ENCODE measurements at places on chromosomes 1 and 21.

- no peak for DNase-seq
Observed at GRCh38 chr21:45584786-45585185, 42.5 kb upstream of the SLC19A1 start.

GRCh38 chr1:244383278-244383884 is 68.3 kb downstream of the ADSS2 start:
- no peak for DNase-seq

- DNase-seq = no peak
Observed at GRCh38 chr21:36171741-36172331, 15.2 kb downstream of the DOP1B start.

DNA sequence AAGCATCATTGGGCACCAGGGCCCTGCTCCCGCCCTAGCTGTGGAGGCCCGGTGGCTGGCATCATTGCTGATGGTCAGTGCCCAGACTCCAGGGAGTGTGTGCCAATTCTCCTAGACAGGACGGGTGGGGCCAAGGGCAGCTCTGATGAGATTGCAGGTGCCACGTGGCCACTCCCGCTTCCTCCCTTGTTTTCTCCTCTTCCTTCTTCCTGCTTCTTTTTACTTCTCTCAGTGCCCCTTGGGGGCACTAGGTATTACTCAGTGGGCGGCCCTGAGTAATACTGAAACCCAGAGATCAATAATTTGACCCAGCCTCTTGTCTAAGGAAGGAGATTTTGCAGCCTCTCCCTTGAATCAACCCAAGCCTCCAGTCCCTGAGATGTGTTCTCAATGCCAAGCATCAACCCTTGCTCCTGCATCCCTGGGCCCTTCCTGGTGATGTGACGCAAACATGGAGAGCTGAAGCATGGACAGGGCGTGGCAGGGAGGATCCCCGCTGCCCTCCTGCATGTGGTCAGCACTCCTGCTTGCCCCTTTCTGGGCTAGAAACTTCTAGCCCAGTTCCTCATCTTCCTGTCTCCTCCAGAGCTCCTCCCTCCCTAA is 32.4 kb downstream of the CDK18 start:
- DNase-seq = no peak

GRCh38 chr1:162564762-162565218 is 3.3 kb downstream of the UAP1 start:
- DNase-seq = no peak

- DNase-seq = no peak
Observed at GRCh38 chr1:208731981-208732821, 488.0 kb upstream of the PLXNA2 start.

DNA sequence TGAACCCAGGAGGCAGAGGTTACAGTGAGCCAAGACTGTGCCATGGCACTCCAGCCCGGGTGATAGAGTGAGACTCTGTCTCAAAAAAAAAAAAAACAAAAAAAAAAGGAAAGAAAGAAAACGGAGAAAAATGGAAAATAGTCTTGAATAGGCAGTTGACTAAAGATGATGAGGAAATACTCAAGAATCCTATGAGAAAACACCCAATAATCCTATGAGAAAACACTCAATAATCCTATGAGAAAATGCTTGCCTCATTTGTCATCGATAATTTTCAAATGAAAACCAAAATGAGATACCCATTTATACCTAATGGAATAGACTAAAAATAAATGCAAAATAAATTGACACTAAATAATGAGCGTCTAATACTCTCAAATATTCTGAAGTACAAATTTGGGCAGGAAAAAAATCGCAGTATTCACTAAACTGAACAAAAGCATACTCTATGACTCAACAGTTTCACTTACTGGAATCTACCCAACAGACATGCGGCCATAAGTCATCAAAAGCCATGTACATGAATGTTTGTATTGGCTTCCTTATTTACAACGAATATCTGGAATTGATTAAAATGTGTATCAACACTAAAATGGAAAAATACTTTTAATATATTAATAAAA is 733.9 kb upstream of the CHRM3 start:
- no peak for DNase-seq

DNA sequence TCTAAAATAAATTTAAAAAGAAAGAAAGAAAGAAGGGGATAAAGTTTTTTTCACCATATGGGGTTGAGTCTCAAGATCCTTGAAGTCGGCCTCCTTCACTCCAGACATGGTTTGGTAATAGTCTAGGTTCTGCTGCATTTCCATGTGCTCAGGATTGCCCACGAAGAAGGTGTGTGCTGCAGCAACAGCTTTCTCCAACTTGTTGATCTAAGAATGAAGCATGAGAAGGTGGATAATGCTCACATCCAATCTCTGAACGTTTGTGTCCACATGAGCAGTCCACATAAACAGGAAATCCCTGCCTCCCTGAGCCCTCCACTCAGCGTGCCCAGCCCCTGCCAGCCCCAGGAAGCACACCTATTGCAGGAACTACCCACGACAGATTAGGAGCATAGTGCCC is 4.6 kb downstream of the P3H1 start:
- no peak for DNase-seq

GRCh38 chr1:177119311-177119710 is 45.2 kb downstream of the ASTN1 start:
- no peak for DNase-seq

GRCh38 chr1:165543532-165544438 is at the start of gene LRRC52:
LRRC52 (plus strand) TSS chr1:165544000; CDS start chr1:165544297, 297 bp downstream.
- no peak for DNase-seq

- DNase-seq = no peak
Observed at GRCh38 chr1:227786673-227787512, 28.6 kb upstream of the PRSS38 start.

GRCh38 chr1:198599749-198600148 is 39.1 kb upstream of the PTPRC start:
- no peak for DNase-seq

DNA sequence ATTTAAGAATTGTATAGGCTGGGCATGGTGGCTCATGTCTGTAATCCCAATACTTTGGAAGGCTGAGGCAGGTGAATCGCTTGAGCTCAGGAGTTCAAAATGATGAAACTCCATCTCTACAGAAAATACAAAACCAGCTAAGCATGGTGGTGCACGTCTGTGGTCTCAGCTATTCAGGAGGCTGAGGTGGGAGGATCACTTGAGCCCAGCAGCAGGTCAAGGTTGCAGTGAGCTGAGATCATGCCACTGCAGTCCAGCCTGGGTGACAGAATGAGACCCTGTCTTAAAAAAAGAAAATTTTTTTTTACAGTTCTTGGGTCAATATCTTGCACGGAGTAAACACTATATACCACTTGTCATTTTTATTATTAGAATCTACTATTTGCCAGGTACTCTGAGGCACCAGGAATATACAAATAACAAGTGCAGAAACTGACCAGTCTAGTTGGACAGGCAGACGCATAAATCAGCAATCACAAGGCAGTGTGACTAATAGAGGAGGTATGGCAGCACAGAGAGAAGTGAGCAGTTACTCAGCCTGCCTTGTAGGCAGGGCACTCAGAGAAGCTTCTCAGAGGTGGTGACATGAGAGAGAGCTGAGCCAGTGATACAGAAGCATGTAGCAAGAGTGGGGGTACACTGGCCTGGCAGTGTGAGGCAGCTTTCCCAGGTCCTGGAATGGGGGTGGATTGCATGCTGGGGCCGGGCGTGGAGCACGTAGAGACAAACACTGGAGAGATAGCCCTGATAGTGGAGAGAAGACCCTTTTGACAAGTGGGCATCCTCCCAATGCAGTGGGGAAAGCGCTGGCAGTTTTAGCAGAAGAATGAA is 8.0 kb downstream of the PHLDA3 start:
- DNase-seq = no peak

GRCh38 chr1:216914974-216915373 is 191.7 kb upstream of the ESRRG start:
- DNase-seq = no peak

GRCh38 chr1:6774381-6774780 is 10.9 kb upstream of the CAMTA1 start:
- no peak for DNase-seq

DNA sequence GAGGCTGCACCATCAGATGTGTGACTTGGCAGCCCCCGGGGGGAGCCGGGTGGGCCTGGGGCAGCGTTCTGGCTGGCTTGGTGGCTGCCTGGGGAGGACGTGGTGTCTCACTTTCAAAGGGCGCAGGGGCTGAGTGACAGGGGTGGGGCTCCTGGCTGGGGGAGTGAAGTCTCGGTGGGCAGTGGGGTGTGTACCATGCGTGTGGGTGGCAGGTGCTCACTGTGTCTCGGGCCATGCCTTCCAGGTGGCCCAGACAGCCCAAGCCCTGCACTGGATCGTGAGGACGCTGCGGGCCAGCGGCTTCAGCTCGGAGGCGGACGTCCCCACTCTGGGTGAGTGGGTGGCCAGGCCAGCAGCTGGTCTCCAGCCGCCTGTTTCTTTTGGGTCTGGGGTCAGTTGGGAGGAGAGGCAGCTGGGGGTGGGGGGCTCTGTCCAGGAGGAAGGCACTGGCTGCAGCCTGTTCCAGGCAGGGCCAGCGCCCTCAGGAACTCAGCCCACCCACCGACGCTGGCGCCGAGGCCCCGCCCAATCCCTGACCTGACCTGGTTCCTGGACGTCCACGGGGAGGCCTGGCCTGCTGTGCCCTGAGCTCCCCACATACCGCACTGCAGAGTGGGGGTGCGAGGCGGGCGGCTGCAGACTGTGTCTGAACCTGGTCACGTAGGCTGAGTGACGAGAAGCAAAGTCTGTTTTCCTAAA is 30.6 kb upstream of the LRRC3 start:
- no peak for DNase-seq

- DNase-seq = no peak
Observed at GRCh38 chr1:6465461-6466005, 440 bp downstream of the TNFRSF25 start.

- DNase-seq = no peak
Observed at GRCh38 chr21:26845066-26845758, at the start of gene ADAMTS1. ADAMTS1 (minus strand) TSS chr21:26845409; CDS start chr21:26844954, 455 bp downstream.

DNA sequence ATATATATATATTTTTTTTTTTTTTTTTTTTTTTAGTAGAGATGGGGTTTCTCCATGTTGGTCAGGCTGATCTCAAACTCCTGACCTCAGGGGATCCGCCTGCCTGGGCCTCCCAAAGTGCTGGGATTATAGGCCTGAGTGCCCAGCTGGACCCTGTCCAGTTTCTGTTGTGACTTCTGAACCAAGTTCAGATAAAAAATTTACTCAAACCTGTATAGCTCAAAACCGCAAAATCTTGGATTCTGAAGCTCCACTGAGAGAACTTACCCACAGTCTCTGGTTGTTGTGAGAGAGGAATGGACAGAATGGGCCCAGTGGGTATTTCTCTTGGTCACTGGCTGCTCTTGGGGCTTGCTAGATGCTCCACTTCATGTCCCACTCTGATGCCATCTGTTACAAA is 76.4 kb downstream of the HS2ST1 start:
- DNase-seq = no peak

GRCh38 chr21:45852886-45853400 is 128.6 kb upstream of the COL6A1 start:
- DNase-seq = no peak

GRCh38 chr1:176315519-176316220 is 108.6 kb upstream of the COP1 start:
- no peak for DNase-seq

- DNase-seq = no peak
Observed at GRCh38 chr1:93666613-93667384, 14.8 kb downstream of the BCAR3 start.

DNA sequence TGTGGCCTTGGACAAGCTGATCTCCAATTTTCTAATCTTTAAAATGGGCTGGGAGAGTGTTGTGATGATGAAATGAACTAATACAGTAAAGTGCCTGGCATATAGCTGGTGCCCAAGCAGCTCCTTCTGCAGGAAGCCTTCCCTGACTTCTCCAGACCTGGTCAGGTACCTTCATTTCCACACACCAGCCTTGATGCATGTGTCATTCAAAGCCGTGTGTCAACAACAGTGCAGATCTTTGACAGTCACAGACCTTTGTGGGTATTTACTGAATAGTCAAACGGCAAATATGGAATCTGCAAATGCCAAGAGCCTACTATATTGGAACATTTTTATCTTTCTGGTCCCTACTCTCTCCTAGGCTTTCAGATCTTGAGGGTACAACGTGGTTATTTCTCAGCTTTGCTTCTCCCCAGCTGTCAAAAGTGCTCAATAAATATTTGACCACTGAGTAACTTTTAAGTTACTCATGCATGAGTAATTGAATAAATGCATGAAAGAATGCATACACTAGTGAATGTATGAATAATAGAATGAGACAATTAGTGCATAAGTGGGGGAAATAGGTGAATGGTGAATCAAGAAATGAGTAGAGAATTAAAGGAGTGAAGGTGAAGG is 75.4 kb downstream of the MDM4 start:
- DNase-seq = no peak

DNA sequence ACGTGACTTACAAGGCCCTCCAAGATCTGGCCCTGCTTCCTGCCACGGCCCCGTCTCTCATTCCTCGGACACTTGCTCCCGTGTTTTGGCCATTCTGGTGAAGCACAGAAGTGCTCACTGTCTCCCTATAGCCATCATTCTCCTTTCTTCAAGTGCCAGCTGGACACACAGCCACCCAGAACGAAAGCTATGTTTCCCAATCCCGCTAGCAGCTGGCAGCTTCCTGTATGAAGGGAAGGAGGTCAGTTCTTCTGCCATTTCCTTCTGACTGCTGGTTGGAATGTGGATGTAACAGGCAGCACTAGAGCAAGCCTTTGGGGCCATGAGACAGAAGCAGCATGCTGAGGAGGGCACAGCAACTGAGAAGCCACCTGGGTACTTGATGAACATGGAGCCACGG is 82.8 kb downstream of the TGFBR3 start:
- DNase-seq = no peak

DNA sequence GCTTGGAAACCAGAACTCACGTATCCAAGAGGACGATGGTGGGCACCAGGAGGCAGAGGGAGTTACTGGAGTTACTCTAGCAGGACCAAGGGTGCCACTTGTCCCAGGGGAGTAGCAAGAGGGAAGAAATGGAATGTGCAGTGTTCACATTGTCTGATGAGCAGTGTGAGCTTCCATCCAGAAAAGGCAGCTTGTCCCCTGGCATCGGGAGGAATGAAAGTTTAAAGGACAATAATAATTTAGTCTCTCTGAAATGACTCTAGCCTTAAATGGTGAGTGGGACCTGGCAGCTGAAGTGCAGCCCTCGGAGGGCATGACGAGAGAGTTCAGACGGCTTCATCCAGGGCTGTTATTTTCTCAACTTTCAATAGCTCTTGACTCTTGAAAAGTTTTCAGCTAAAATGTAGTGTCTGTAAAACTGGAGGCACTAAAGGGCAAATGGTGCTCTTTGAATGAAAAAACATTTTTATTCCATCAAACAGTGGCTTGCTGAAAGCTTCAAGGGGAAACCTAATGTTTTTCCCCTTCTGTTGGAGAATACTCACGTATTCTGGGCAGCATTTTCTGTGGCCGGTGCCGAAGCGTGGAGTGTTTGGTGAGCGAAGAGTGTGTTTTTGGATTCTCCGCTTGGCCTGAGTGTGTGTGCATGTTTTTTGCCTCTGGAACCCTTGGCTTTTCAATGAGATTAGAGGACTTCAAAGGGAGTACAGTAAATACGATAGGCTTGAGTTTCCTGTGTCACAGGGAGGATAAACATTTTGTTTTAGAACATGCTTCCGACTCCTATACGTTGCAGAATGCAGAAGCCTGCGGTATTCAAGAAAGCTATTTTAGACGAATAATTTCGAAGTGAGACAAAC is 157.3 kb downstream of the GALNT2 start:
- DNase-seq = no peak

- no peak for DNase-seq
Observed at GRCh38 chr1:17798799-17799382, 43.8 kb downstream of the ACTL8 start.
